ENCODE measurements at places on chromosomes 7 and 10. TPM values are rescaled to one million over a fixed set of nuclear protein-coding genes. Genes with fewer than 3 reads are reported as not detected.

GHITM gene
- 234 TPM for total RNA-seq

- no peak for DNase-seq
Measured at GRCh38 chr10:35377050-35377728, 40.9 kb downstream of the CCNY start.

DNA sequence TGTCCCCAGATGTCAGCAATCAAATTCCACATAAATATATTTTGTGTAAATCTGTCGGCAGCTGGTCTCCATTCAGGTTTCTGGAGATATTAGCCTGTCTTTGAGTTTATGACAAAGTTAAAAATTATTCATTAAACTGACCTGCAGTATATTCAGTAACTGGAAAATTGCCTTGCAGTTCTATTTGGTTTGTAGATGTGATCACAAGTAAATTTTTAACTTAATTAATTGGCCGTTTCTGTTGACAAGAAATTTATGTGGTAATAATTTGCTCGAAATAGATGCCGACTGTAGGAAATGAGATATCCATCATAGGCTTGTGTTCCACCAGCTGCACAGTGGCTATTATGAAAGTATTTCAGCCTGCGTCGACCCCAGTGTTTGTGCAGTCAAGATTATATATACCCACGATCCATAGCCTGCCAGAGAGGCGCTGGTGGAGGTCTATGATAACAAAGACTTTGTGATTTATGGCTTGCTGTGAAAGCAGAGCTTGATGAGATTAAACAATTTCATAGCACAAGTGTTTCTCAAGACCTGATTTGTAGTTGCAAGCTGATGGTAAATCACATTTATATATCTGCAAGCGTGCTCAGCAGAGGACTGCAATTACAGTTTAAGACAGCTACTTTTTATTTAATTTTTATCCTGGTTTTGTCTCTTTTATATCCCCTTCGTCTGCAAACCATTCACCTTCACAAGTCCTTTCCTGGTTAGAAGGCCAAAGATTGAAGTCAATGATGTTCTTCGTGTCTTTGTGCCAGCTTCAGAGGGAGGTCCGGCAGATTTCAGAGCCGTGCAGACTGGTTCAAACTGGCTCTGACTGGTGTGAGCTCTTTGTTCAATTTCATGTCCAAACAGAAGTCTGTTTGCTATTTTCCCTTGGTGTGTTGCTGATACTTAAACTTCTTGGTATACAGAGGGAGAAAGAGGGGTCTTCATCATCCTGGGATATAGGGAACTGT lies 850.9 kb downstream of the LRMDA start:
- no peak for DNase-seq

- DNase-seq, result no peak
Measured at GRCh38 chr10:124156524-124157260, 63.3 kb upstream of the CHST15 start.

DNA sequence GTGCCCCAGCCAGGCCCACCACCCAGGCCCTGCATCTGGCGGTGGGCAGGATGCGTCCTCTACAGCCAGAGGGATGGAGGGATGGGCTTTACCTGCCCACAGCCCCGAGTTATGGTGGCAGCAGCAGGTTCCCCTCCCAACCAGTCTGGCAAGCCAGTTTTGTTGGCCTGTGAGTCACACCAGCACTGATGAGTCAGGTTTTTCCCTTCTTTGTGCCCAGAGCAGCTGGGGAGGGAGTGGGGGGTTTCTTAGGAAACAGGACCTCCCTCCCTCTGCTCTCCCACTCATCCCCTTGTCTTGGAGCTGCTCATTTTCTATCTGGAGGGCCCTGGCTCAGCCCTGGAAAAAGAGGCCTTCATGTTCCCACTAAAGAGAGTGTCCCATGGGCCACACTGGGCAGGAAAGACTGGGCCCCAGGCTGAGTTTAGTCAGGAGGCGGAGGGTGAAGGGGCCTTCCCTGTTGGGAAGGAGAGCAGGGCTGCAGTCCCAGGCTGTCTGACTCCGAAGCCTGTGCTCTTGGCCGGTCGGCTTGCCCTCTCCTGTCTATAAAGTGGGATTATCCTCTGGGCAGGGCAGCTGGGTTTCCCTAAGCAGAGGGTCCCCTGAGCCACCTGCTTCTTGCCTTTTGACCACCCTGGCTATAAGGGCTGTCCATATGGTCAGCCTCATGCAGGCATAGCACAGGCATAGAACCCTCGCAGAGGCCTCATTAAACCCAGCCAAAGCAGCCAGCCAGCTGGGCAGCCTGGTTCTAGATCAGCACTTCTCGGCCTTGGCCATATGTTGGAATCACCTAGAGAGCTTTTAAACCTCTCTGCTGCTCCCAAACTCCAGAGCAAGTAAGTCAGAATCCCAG lies 30.2 kb upstream of the ANKRD2 start:
- peak; percentile 25 for DNase-seq

- no peak for DNase-seq
Measured at GRCh38 chr10:96772196-96772595, 51.9 kb upstream of the PIK3AP1 start.
